ENCODE measurements at places on chromosomes 11 and 22.

- no peak for DNase-seq
Observed at GRCh38 chr22:36797911-36798673, 18.7 kb downstream of the PVALB start.

DNA sequence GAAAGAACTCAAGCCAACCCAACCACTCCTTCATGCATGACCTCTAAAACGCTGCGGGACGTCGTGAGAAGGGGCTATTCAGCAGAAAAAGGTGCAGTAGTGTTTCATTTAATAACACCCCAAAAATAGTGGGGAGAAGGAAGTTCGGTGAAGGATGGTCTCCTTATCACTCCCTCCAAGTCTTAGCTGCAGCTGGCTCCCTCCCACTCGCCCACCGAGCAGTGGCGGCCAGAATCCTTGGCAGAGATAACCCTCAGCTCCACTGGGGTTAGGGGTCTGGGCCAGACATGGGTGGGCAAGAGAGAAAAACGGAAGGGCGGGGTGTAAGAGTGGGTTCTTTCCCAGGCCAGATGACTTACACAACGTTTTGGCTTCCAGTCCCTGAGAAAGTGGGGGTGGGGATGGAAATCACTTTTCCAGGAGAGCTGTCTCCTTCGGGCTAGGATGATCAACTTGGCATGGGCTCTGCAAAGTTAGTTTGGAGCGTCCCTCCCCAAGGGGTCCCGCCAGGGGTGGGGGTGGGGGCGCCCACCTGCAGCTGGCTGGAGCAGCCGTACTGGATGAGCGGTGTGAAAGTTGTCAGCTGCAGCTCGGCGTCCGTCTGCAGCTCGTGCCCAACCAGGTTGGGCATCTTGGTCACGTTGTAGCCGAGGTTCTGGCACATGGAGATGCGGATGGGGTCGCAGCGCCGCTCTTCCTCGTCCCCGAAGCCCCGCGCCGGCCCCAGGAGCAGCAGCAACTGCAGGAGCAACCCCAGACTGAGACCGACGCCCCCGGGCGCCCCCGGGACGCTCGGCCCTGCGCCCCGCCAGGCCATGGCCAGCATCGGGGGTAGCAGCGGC lies 705 bp downstream of the FZD4 start:
- no peak for DNase-seq

DNA sequence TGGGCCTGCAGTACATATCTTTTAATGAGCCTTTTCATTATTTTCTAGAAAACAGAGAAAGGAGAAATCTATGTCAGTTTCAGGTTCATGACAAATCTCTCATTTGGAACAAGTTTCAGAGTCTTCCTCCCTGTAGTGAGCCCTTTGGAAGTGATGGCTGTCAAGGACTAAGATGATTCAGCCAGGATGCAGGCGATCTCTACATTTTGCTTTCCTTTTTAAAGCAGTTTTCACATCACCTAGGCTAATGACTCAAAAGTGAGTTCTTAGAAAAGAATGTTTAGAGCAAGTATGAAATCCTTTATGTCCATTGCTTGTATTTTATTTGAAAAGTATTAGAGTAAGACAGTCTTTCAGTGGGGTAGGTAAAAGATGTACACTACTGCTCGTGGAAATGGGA lies 130.1 kb downstream of the TRPC6 start:
- DNase-seq: no peak

DNA sequence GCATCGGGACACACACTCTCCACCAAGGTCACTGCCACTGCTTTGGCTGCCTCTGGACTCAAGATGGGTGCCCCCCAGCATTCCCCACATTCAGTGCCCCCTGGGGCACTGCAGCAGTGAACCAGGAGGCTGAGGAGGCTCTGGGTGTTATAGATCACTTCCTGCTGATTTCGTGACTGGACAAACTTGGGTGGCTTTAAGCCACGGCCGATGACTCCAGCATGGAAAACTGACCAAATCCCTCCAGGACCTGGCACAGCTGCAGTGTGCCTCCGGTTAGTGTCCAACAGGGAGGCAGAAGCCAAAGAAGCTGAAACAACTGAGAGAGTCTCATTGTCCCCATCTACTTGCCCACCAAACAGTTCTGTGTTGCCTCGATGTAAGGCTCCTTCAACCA lies 1.2 kb upstream of the GANAB start:
- no peak for DNase-seq

DNA sequence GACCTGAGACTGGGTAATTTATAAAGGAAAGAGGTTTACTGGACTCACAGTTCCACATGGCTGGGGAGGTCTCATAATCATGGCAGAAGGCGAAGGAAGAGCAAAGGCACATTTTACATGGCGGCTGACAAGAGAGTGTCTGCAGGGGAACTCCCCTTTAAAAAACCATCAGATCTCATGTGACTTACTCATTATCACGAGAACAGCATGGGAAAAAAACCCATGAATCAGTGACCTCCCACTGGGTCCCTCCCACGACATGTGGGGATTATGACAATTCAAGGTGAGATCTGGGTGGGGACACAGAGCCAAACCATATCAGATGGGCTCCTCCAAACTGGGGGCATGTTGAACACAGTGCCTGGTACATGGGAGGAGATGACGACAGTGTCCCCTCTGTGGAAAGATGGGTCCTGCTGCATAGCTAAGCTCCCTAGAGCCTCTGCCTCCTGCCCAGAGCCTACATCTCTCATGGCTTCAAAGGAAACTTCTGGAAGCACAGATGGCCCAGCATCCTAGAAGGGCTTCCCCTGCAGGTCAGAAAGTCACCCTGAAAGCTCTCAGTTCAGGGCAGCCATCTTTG lies 46.1 kb downstream of the MYEOV start:
- DNase-seq: no peak

- DNase-seq: peak; percentile 29
Observed at GRCh38 chr11:1343391-1344055, 34.1 kb upstream of the TOLLIP start.

- DNase-seq: no peak
Observed at GRCh38 chr22:43262990-43263644, 76.2 kb upstream of the TTLL12 start.

DNA sequence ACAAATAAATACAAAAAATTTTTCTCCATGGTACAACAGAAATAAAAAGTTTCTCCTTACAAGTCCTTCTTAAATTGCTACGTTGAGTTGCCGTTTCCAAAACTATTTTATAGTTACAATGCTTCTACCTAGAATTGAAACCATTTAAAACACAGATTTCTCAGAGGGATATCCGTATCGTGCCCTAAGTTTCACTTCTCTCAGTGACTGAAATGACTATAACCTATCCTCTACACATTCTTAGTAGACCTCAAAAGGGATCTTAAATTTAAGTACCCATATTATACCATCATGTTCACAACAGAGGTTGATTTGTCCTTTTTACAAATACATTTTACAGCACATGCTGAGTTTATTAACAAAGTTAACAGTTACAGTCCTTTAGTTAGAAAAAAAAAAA lies 44.1 kb downstream of the USP28 start:
- no peak for DNase-seq

GRCh38 chr22:23054531-23055257 lies 15.6 kb upstream of the GNAZ start:
- no peak for DNase-seq

- peak; percentile 24 for DNase-seq
Observed at GRCh38 chr11:76806608-76807205, 23.6 kb downstream of the TSKU start.

DNA sequence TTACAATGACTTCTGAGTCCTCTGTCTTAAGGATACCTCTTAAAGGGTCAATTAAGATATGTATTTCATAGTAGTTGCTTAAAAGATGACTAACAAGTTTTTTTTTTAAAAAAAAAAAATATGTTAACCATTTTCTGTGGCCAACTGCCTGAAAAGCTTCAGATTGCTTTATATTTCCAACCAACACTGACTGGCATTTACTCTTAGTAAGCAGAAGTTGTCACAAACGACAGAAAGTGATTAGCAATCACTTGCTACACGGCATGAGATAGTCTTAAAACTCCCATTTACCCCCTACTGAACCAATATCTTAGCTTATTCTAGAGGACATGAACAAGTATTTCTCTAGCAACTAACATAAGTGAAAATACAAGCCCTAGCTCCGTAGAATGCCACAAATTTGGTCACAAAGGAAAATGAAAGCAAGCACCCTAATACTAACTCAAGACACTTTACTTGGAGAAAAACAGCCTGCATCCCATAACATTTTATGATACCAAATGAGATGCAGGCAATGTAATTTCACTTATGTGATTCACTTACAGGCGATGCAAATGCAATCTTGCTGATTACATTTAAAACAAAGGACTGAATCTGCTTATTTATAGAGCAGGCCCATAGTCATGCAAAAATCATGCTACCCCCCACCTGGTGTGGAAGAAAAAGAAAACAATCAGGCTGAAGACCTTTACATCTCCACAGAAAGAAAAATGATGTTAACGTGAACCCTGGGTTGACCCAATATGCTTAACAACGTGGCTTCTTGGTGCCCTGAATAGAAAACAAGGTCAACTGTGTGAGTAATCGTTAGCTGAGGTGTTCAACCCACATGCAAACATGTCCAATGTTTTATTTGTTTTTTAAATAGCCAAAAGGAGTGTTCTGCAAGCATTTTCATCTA lies 25.7 kb downstream of the MPPED2 start:
- no peak for DNase-seq

DNA sequence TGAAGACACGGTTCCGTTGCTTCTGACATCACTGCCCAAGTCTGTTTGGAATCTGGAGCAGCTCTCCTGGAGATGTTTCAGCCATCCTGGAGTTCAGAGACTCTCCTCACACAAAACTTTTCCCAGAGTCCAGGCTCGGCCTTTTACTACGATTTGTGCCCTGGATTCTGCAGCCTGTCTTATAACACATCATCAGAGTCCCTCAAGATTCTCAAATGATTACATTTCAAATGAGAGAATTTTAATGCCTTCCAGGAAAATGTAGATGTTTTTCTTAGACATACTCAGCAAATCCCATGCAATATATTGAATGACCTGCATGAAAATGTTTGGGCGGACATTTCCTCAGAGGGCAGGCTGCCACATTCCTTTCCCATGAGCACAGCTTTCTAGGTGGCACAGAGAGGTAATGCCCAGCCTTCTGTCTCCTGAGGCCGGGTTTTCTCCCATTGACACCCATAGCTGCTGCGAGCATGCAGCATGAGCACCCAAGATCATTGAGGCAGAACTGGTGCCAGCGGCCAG lies 129.1 kb downstream of the SNX19 start:
- DNase-seq: no peak

GRCh38 chr22:24503137-24503842 lies 8.2 kb downstream of the UPB1 start:
- DNase-seq: no peak

DNA sequence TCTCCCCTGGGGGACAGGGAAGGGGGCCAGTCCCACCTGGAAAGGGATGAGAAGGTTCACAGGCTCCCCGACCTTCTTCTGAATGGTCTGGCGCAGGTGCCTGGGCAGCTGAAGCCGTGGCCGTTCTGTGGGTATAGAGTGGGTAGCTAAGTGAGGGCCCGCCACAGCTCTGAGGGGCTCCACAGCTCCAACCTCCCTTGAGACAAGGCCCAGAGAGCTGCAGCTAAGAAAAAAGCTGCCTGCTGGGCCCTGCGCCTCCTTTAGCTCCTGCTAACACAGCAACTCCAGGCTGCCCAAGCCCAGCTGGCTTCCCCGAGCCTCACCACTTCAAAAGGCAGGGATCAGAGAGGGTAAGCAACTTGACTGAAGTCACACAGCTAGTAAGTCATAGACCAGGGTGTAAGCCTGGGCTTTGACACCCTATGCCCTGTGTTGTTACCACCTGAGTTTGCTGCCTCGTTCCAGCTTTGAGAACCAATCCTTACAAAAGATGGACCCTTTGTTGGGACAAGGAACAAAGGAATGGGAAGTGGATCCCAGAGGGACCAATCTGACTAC lies 18.5 kb downstream of the MYBPC3 start:
- DNase-seq: no peak

GRCh38 chr22:33274214-33275072 lies 216.3 kb upstream of the SYN3 start:
- no peak for DNase-seq

DNA sequence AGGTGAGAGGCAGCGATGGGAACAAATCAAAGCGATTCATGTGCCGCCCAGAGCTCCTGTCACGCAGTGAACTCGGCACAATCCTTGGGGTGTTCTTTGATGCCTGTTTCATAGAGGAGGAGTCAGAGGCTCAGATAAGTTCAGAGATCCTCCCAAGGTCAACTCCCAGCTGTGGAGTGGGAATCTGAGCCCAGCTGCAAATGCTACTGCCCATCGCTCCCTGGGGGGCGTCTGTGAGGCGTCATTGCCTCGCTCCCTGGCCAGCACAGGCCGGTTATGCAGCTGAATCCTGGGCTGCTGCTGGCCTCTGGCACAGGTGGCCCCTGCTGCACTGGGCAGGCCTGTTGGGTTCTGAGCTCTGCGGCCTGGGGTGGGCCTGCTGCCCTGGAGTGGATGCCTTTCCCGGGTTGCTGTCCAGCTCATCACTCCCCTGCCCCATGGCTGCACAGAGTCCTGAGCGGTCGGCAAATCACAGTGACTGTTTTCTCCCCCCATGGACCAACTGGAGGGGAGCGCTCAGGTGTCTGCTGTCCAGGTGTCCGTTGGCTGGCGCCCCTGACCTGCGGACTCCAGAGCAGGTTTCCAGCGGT lies 36.3 kb upstream of the SHISAL1 start:
- DNase-seq: no peak

- DNase-seq: no peak
Observed at GRCh38 chr11:10436224-10436623, 18.8 kb upstream of the AMPD3 start.

- DNase-seq: no peak
Observed at GRCh38 chr22:42793848-42794405, 63.1 kb downstream of the ARFGAP3 start.

GRCh38 chr11:132125988-132126871 lies 755.8 kb downstream of the NTM start:
- no peak for DNase-seq

DNA sequence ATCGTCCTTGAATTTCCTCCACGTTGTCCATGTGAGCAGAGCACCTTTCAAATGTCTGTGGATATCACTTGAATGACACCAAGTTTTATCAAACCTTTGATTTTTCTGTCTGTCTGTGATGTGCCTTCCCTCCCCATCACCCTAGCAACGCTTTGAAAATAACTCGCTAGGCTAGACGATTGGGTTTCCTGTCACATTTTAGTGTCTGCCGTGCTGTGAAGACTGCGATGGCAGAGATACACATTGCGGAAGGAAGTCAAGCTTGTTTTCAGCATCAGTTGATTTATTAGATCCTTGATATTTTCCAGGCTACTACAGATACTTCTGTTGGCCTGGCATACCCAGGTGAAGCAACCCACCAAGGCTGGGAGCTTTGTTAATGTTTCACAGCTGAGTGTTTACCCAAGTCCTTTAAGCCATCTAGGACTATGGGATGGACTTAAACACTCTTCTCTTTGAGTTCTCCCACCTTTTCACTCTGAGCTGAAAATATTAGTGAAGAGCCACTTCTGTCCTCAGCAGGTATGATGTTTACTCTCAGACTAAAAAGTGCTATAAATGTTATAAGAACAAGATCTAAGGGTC lies 93.6 kb upstream of the CD44 start:
- no peak for DNase-seq

DNA sequence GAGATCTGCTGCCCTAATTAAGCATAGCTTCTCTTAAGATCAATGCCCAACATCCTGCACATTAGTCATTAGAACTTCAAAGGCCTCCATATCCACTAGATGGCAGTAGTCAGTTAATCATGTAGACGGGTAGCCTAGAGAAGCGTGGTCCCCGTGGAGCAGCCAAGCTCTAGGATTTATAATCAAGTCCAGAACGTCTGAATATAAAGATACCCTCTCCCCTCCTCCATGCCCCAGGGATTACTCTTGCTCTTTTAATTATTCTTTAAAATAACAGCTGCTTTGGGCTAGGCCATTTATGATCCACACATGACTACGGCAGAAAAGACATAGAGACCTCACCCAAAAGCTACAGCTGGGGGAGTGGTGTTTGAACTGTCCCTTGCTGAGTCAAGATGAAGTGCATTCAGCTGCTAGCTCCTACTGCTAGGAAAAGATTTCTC lies 327.6 kb upstream of the PLET1 start:
- DNase-seq: peak; percentile 40

Measured in mesothelial cell of epicardium (in vitro differentiated cells).